NCI-H460 (cell line): ENCODE measurements at places on chromosomes 3 and 15. TPM values are rescaled to one million over a fixed set of nuclear protein-coding genes. Genes with fewer than 3 reads are reported as not detected.

EPHB3 gene
- not detected in 2 replicates for total RNA-seq

CHRFAM7A gene
- total RNA-seq: 1.3 and 4.5 TPM in 2 replicates

GABRB3 gene
- 0.92 and 1.3 TPM in 2 replicates for total RNA-seq

ARPC4 gene
- 80.9 and 97.3 TPM in 2 replicates for total RNA-seq

LRRFIP2 gene
- total RNA-seq: 33.0 and 37.4 TPM in 2 replicates

GP5 gene
- total RNA-seq: not detected in 2 replicates

IREB2 gene
- total RNA-seq: 31.6 and 32.4 TPM in 2 replicates

UBA5 gene
- total RNA-seq: 28.8 and 37.7 TPM in 2 replicates

FBXW12 gene
- not detected in 2 replicates for total RNA-seq

HRG gene
- total RNA-seq: 0.10 TPM in 1 of 2 replicates, not detected in the other

RBM15B gene
- total RNA-seq: 19.2 and 19.9 TPM in 2 replicates

LMCD1 gene
- 3.3 and 5.7 TPM in 2 replicates for total RNA-seq

MEX3B gene
- 3.6 and 5.2 TPM in 2 replicates for total RNA-seq

TIGIT gene
- not detected in 2 replicates for total RNA-seq

CLDN18 gene
- total RNA-seq: not detected in 2 replicates
